Prostate gland (tissue), 2 donors: ENCODE measurements at places on chromosomes 3 and 15.
A peak's percentile ranks its signal among the peaks of the same experiment; 100 is the strongest.

DNA sequence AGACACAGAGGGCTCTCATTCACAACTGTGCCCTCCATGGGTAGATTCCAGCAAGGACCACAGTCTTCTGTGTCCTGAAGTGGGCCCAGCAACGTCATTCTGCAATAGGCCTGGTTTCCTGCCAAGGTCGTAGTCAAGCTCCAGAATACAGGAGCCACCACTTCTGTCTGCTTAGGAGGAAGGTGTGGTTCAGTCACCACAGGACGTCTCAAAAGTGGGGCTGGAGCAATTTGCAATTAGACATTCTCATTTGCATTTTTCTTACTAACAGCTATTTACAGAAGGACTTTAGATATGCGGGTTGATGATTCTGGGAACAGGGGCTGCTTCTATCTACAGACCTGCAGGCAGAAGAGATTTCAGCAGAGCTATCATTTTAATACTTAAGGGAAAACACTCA, 58.7 kb upstream of the MYRIP start:
- no peaks in the 10 kb centered on the region for H3K4me1 ChIP-seq
- no peak for DNase-seq
- H3K27ac ChIP-seq: no peak overlapping the region
- no peak overlapping the region for H3K4me3 ChIP-seq
- H3K36me3 ChIP-seq: no peaks in the 10 kb centered on the region
- H3K27me3 ChIP-seq: no peaks in the 10 kb centered on the region

- H3K36me3 ChIP-seq: no peaks in the 10 kb centered on the region
- peaks cover 16% of the 10 kb centered on the region for H3K27me3 ChIP-seq
- no peak within 1 kb of the TSS for H3K27ac ChIP-seq
- H3K4me1 ChIP-seq: peaks cover 6% of the 10 kb centered on the region
- DNase-seq: no peak
- H3K4me3 ChIP-seq: peak within 1 kb of the TSS; percentile 20
These were observed at the start of gene SLC7A14 for GRCh38 chr3:170585937-170586310. SLC7A14 (minus strand) TSS chr3:170586075; CDS start chr3:170526936, 59,139 bp downstream.

DNA sequence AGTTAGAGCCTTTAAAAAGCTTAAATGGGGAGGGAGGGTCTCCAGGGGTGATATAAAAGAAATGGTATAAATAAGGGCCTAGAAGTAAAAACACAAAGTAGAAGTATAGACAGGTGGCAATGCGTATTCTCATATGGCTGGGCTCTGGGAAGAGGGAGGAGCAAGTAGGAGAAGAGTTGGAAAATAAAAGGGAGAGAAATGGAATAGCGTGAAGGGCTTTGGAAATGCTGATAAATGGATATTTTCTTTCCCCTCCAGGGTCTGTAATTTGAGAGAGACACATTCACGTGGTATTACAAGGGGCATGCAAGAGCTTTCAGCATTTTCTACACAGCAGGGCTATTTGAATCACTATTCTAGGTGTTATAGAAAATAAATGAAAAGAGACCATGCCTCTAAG, 313.7 kb downstream of the RYR3 start:
- no peaks in the 10 kb centered on the region for H3K27me3 ChIP-seq
- no peak overlapping the region for H3K4me3 ChIP-seq
- DNase-seq: no peak
- no peaks in the 10 kb centered on the region for H3K36me3 ChIP-seq
- no peaks in the 10 kb centered on the region for H3K4me1 ChIP-seq

DNA sequence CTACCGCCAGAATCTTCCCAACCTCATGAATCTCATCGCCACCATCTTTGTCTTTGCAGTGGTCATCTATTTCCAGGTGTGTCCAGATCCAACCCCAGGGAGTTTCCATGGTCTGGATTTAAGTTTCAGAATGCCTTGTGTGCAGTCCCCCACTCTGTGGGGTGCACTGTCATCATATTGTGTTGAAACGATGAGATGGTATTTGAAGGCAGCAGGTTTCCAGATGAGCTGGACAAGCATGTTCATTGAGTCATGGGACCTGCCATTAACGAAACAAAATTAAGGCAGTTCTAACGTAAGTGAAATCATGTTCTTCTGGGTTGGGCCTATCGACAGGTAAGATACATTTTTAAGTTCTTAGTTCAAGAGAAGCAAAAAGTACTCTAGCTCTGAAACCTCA, 12.7 kb downstream of the SEC61A1 start:
- H3K27ac ChIP-seq: no peak overlapping the region
- no peak overlapping the region for H3K4me3 ChIP-seq

- no peaks in the 10 kb centered on the region for H3K4me1 ChIP-seq
- no peaks in the 10 kb centered on the region for H3K27me3 ChIP-seq
- no peaks in the 10 kb centered on the region for H3K36me3 ChIP-seq
These were observed 357.4 kb downstream of the RORA start for GRCh38 chr15:60871731-60872130.

DNA sequence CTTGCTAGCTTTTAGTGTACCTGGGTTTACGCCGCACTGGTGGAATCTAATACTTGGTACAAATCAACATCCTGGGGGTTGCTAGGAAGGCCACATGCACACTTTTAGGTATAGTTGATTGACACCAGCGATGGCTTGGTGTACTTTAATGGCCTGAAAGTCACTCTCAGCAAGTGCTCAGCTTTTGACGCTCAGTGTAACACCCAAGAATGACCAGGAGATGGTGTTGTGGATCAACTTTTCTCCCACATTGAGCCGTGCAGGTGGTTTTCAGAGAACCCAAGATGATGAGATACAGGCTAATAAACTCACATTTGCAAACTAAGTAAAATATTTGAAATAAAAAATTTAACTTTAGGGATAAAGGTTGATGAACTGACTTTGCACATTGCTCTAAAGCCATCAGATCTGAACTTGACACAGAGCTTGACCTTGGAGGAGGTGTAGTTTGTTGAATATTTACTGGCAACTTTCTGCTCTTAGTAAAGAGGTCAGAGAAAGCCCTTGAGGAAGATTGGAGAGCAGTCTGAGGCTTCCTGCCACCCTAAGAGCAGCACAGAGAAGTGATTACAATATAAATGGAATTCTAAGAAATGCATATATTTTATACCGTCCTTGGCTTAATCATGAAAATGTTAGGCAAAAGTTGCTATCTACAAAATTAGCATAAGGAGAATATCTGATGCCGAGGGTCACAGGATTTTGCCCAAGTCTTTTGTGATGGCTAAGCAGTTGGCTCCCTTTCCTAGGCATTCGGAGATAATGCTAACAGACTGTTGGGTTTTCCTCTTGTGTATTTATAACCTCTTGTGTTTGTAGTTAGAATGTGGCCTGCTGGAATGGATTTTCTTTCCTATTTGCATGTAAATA, 143.4 kb upstream of the RASGRP1 start:
- no peak overlapping the region for H3K27ac ChIP-seq
- peak; percentile 36 for DNase-seq
- no peak overlapping the region for H3K4me3 ChIP-seq
- H3K27me3 ChIP-seq: no peaks in the 10 kb centered on the region
- no peaks in the 10 kb centered on the region for H3K4me1 ChIP-seq

GRCh38 chr3:23875113-23875725, 41.6 kb downstream of the NKIRAS1 start:
- H3K4me1 ChIP-seq: no peaks in the 10 kb centered on the region
- H3K36me3 ChIP-seq: no peaks in the 10 kb centered on the region
- H3K27me3 ChIP-seq: no peaks in the 10 kb centered on the region
- no peak overlapping the region for H3K27ac ChIP-seq

- no peak overlapping the region for H3K27ac ChIP-seq
- no peak overlapping the region for H3K4me3 ChIP-seq
- no peaks in the 10 kb centered on the region for H3K27me3 ChIP-seq
- no peaks in the 10 kb centered on the region for H3K4me1 ChIP-seq
These were observed 85.8 kb upstream of the ARHGEF3 start for GRCh38 chr3:56887402-56888025.

GRCh38 chr3:38022896-38023709, 6.3 kb downstream of the PLCD1 start:
- peak overlapping the region; percentile 91 for H3K27ac ChIP-seq
- H3K36me3 ChIP-seq: no peaks in the 10 kb centered on the region
- H3K27me3 ChIP-seq: no peaks in the 10 kb centered on the region
- no peak for DNase-seq
- H3K4me3 ChIP-seq: no peak overlapping the region

DNA sequence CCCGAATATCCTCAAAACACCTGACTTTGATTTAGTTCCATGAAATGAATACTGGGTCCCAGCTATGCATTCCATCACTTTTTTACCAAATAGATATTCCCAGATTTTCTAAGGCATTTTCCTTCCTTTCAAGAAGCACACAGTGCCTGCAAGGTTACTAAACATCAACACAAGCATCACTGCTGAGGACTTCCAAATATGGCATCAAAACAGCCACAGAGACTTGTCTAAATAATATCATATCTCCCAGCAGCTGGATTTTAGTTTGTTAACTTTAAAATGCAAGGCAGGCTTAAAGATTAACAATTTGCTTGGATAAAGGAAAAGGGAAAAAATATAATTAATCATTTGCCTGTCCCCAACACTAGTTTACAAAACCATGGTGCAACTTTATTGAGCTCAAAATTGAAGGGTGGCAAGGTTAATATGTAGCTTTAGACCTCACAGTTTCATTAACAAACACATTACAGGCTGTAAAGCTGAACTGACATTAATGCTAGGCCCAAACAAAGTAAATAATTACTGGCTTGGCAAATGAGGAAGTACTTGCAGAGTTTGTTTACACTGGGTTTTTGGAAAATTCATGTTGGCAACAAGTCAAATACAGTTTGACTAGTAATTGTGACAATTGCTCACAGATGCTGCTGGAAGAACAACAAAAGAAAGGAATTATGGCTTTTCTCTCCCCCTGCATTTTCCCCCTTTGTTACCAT, 401.7 kb upstream of the CDIN1 start:
- DNase-seq: peak; percentile 11
- H3K4me3 ChIP-seq: no peak overlapping the region
- no peaks in the 10 kb centered on the region for H3K27me3 ChIP-seq
- H3K27ac ChIP-seq: no peak overlapping the region

DNA sequence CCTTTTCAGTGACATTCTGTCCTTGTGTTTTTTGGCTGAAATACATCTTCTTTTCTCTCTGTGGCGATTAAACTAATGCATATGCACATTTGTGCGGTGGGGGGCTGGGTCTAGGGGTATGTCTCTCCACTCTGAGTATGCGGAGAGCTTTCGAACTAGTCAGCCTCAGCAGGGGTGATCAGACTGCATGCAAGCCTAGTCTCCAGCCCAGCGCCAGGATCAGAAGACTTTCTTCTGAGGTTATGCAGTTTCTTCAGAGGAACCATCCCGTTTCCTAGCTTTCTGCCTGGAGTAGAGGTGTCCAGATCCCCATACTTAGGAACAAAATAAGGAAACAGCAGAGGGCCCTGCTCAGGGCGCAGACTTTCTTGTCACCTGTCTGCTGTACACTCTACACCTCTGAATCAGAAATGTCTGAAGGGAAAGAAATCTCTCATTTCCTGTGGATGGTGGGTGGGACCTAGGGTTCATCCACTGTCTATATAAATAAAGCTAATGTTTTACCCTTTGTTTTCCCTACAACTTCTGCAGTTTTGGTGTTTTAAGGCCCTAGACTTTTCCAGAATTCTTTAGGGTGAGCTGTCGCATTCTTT, 230.4 kb downstream of the ABHD5 start:
- H3K4me1 ChIP-seq: no peaks in the 10 kb centered on the region
- no peak overlapping the region for H3K27ac ChIP-seq
- no peak overlapping the region for H3K4me3 ChIP-seq
- H3K27me3 ChIP-seq: no peaks in the 10 kb centered on the region

DNA sequence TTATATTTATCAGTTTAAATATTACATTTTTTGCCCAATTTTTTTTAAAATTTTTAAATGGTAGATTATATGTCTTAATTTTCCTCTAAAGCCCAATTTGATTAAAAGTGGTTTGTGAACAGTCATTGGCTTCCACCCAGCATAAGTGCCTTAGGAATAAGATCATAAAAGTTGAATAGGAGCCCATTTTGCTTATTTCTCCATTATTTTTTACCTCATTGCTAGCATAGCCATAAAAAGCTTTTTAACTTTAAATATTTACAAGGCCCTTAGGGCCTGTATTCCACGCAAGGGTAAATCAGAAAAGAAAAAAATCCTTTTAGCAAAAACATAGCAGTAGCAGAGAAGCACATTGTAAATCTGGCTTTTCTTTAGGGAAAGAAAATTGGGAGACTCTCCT, 9.0 kb downstream of the TTC14 start:
- H3K4me3 ChIP-seq: no peak overlapping the region
- no peak for DNase-seq
- H3K4me1 ChIP-seq: no peaks in the 10 kb centered on the region
- no peak overlapping the region for H3K27ac ChIP-seq
- no peaks in the 10 kb centered on the region for H3K36me3 ChIP-seq

DNA sequence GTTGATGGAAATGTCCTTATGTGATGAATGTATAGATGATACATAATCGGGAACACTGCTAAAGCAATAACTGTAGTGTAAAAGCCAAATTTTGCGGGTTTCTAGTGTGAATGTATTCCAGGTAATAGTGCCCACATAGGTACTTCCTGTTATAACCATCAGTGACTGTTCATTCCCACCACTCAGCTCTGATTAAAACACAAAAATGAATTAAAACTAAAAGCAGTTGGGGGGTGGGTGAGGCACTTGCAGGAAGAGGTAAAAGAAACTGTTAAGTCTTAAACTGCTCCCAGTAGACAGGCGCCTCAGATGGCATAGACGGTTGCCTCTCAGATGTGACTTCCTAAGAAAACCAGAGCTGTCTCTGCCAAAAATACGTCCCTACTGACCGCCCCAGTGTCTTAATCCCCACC, 893 bp upstream of the MTHFS start:
- H3K27ac ChIP-seq: peak overlapping the region; percentile 97
- H3K36me3 ChIP-seq: no peaks in the 10 kb centered on the region
- H3K27me3 ChIP-seq: no peaks in the 10 kb centered on the region

GRCh38 chr3:171095063-171095462, 68.5 kb upstream of the SLC2A2 start:
- no peak for DNase-seq
- no peaks in the 10 kb centered on the region for H3K27me3 ChIP-seq
- no peaks in the 10 kb centered on the region for H3K4me1 ChIP-seq
- no peak overlapping the region for H3K27ac ChIP-seq

DNA sequence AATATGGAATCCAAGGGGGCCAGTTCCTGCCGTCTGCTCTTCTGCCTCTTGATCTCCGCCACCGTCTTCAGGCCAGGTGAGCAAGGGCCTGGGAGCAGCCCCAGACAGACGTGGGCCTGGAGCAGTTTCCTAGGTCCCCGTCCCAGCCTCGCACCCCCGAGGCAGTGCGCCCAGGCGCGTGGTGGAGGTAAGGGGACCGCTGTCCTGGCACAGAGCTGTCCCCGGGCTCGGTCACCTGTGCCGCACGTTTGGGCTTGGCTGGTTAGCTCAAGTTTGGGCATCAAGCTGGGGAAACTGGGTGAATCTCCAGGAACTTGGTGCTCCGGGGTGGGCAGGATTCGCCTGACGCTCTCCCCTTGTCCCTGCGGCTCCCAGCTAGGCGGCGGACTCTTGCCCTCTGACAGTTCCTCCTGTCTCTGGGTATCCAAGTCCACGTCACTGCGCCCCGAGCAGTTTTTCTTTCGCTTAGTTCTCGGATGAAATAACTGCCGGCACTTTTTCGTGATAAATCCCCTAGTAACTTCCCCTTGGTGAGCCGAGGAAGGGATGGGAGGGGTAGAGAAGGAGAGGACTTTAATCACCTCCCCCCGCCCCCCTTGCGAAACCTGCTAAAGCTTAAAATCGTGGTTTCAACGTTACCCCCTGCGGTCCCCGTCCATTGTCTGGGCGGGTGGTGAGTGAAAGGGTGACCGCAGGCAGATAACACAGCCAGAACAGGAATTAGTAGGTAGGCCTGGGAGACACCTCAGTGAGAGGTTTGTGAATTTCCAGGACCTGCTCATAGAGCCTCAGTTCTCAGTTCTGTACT, 901 bp downstream of the ALCAM start:
- DNase-seq: peak; percentile 61
- peak overlapping the region; percentile 51 for H3K4me3 ChIP-seq
- peak overlapping the region; percentile 88 for H3K27ac ChIP-seq
- H3K27me3 ChIP-seq: no peaks in the 10 kb centered on the region
